GM12864 (cell line): ENCODE measurements at places on chromosomes 1 and 21.

DNA sequence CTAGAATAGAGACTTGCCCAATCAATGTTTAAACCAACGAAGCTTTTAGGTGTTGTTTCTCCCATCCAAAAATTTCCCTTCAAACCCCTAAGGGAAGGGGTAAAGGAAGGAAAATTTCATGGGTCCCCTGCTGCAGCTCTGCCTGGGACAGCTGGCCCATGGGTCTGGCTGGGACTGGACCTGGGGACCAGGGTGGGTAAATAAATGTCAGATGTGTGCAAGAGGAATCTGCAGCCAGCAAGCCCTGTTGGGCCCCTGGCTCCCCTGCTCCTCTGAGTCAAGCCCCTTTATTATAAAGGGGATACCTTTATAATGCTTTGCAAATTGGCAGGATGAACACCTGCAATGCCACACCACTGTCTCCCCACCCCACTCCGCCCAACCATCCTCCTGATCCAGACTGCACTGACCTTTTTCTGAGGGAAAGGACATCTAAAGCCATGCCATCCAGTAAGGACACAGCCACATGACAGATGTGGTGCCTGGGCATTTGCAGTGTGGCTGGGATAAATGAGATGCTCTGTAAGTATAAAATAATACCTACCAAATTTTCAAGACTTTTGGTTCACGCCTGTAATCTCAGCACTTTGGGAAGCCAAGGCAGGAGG is 1.9 kb upstream of the TMEM125 start:
- no peak for DNase-seq

DNA sequence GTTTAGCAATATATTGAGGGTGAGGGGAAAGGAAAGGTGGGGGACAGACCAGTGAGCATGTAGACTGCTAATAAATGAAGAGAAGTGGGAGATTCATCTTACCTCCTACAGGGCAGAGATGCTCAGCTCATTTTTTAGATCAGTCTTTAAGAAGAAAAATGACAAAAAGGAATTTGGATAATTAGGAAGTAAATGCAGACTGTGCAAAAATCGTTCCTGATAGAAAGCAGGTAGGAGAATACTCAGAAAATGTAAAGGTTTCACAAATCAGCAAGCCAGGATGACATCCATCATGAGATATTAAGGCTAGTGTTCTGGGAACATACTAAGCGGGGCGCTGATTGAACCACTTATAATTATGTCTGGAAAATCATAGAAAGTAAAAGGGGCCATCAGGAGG is 106.3 kb downstream of the RNF220 start:
- DNase-seq: no peak

- DNase-seq: peak; percentile 90
Observed at GRCh38 chr1:116377541-116378529, 4.8 kb downstream of the ATP1A1 start.

DNA sequence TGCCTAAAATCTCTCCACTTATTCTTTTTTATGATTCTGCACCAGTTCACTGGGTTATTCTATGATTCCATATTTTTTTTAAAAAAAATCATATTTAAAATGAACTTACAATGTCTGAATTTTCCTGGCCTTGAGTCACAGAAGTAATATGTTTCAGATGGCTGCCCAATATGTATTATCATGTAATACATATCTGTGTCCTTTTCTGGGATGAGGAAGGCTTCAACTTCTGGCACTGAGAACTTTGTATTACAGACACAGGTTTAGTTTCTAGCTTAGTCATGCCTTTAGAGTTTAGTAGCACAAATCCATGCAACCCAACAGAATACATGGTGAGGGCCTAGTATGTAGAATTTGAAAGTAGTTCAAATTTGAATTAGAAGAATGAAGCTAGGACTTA is 7.8 kb upstream of the HSD17B7 start:
- DNase-seq: no peak

DNA sequence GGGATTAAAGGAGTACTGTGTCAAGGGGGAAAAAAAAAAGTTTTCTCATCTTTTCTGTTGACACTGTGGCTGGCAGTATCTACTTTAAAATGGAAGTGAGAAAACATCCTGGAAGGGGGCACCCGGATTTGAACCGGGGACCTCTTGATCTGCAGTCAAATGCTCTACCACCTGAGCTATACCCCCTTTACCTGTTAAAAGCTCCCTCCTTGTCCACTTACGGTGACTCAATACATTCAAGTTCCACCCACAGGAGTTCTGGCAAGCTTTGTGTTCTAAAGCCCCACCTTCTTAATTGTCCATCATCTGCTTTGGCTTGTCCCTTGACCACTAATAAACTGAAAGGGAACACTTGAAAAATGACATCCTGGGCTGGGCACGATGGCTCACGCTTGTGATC is 68.2 kb downstream of the FNBP1L start:
- no peak for DNase-seq

- DNase-seq: no peak
Observed at GRCh38 chr1:57431400-57431799, 7.5 kb upstream of the DAB1 start.

GRCh38 chr1:69256036-69256435 is 311.7 kb upstream of the LRRC7 start:
- no peak for DNase-seq
